ENCODE measurements at places on chromosomes 5 and 9. TPM values are rescaled to one million over a fixed set of nuclear protein-coding genes. Genes with fewer than 3 reads are reported as not detected.

- no peaks in the 10 kb centered on the region for H3K27me3 ChIP-seq
- H3K27ac ChIP-seq: no peak overlapping the region
- H3K36me3 ChIP-seq: no peaks in the 10 kb centered on the region
- H3K4me3 ChIP-seq: no peak overlapping the region
- no peaks in the 10 kb centered on the region for H3K4me1 ChIP-seq
Measured at GRCh38 chr9:20473515-20474013, 148.7 kb downstream of the MLLT3 start.

- H3K36me3 ChIP-seq: peaks cover 7% of the 10 kb centered on the region
- no peak overlapping the region for H3K4me3 ChIP-seq
- no peak for DNase-seq
- H3K4me1 ChIP-seq: peaks cover 19% of the 10 kb centered on the region
- no peaks in the 10 kb centered on the region for H3K27me3 ChIP-seq
- peak overlapping the region; percentile 13 for H3K27ac ChIP-seq
Measured at GRCh38 chr5:154830596-154830995, 19.8 kb downstream of the FAXDC2 start.

DNA sequence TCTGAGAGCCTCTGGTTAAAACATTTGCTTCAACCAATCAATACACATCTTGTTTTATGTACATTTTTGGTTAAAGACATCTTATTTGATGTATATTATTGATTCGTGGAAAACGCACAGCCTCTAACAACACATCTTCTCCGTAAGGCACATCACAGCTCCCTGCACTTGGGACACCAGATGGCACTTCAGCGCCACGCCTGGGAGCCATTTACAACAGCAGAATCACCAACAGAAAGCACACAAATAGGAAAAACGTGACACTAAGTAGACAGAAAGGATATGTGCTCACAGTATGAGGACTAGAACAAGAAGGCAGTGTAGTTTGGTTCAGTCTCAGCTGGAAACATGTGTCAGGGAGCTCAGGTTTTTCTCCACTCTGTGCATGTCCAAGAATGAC is 199.7 kb downstream of the ROR2 start:
- H3K36me3 ChIP-seq: no peaks in the 10 kb centered on the region
- no peak overlapping the region for H3K27ac ChIP-seq
- H3K4me3 ChIP-seq: no peak overlapping the region
- no peaks in the 10 kb centered on the region for H3K4me1 ChIP-seq
- H3K27me3 ChIP-seq: peaks cover 4% of the 10 kb centered on the region

HTR4 gene
- not detected for total RNA-seq

EQTN gene
- 0.37 TPM for total RNA-seq

ANP32B gene
- total RNA-seq: 84.9 TPM

- no peaks in the 10 kb centered on the region for H3K27me3 ChIP-seq
- no peaks in the 10 kb centered on the region for H3K36me3 ChIP-seq
- peak overlapping the region; percentile 2 for H3K27ac ChIP-seq
Measured at GRCh38 chr5:109455598-109456096, 45.9 kb upstream of the PJA2 start.

DNA sequence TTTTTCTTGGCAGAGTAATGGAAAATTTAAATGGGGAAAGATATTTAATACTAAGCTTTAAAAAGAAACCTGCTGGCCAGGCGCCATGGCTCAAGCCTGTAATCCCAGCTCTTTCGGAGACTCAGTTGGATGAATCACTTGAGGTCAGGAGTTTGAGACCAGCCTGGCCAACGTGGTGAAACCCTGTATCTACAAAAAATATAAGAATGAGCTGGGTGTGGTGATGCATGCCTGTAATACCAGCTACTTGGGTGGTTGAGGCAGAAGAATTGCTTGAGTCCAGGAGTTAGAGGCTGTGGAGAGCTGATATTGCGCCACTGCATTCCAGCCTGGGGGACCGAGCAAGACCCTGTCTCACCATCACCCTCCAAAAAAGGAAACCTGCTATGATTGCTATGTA is 32.8 kb downstream of the TUT7 start:
- H3K4me3 ChIP-seq: no peak overlapping the region
- H3K27ac ChIP-seq: no peak overlapping the region
- H3K27me3 ChIP-seq: no peaks in the 10 kb centered on the region
- H3K4me1 ChIP-seq: no peaks in the 10 kb centered on the region
- peaks cover 9% of the 10 kb centered on the region for H3K36me3 ChIP-seq

EGFLAM gene
- 0.82 TPM for total RNA-seq

DNA sequence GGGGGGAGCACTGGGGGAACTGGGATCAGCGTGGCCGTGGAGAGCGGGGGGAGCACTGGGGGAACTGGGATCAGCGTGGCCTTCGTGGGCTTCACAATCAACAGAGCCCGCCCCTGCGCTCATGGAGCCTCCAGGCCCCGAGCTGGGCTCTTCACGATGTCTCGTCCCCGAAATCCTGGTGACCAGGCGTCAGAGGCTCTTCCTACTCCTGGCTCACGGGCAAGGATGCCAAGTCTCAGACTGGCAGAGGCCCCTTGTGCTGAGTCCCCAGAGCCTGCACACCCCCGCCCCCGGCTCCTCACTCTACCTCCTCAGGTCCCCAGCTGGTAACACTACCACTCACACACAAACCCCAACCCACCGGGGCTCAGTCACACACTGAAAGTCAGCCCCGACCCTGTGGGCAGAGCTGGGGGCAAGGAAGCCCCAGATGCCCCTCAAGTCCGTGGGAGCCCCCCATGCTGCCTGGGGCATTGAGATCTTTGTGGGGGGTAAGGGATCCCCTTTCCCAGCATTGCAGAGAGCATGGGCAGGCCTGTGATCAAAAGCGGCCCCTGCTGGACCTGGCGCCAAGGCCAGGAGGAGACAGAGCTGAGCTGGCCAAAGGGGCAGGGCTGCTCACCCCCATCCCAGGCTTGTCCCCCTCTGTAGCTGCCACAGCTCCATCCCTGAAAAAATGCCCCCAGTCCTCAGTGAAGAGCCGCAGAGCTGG is 26.7 kb downstream of the LHX3 start:
- no peak overlapping the region for H3K27ac ChIP-seq
- no peak overlapping the region for H3K4me3 ChIP-seq
- H3K4me1 ChIP-seq: no peaks in the 10 kb centered on the region

GPRIN1 gene
- 2.6 TPM for total RNA-seq

DNA sequence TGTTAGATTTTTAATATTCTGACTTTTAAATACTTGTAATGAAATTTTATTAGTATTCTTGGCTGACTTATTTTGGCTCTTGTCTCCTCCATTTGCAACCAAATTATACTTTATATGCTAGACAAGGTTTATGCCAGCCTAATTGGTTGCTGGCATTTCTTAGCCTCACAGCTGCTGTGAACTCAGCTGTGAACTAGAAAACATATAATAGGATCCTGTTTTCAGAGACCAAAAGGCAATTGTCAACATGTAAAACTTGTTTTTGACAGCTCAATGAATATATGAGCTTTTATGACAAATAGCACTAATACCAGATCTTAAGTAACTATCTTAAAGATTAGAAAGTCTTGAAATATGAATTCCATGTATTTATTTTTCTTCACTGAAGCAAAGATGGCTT is 25.9 kb downstream of the KIF2A start:
- H3K4me3 ChIP-seq: no peak overlapping the region
- no peak overlapping the region for H3K27ac ChIP-seq
- no peaks in the 10 kb centered on the region for H3K36me3 ChIP-seq
- H3K4me1 ChIP-seq: no peaks in the 10 kb centered on the region

GRCh38 chr5:2523180-2523579 is 228.3 kb downstream of the IRX2 start:
- DNase-seq: no peak
- no peaks in the 10 kb centered on the region for H3K36me3 ChIP-seq
- H3K4me1 ChIP-seq: no peaks in the 10 kb centered on the region
- H3K4me3 ChIP-seq: no peak overlapping the region
- no peak overlapping the region for H3K27ac ChIP-seq
- no peaks in the 10 kb centered on the region for H3K27me3 ChIP-seq

DNA sequence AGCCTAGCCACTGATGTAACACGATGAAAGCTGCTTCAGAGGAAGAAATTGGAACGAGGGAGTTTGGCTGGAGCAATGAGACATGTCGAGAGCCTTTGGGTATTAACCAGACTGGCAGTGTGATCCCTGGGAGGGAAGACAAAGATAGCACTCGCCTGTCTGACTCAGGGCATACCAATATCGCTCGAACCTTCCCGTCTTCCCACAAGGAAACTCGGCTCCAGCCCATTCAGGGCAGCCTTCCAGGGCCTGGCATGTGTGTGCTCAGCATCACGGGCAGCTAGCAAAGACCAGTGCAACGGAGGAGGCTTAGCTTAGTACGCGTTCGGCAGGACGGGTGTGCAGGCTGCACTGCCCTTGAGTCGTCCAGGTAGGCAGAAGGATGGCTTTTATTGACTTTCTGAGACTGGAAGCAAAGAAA is 356.9 kb upstream of the WWC1 start:
- no peaks in the 10 kb centered on the region for H3K4me1 ChIP-seq
- no peaks in the 10 kb centered on the region for H3K27me3 ChIP-seq
- no peak for DNase-seq
- no peak overlapping the region for H3K4me3 ChIP-seq
- H3K36me3 ChIP-seq: no peaks in the 10 kb centered on the region

SURF1 gene
- 40.4 TPM for total RNA-seq

DNA sequence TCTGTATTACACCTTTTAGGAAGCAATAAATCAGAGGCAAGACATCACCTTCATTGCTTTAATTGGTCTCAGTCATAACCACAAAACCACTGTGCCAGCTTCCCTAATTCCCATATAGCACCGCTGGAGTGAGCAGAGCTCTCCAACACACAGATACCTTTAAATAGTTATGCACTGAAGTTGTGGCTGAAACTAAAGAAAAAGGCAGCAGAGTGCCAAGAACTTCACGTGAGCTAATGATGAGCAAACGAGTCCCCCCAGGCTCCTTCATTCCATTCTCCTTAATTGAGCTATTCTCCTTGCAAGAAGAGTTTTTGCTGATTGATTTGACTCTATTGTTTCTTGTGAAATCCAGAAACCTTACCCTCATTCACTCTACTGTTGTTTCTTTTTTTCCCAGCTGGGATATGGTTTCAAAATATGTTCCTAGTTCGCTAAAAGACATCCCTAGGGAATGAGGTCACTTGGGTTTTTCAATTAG is 501.5 kb downstream of the SPATA31D1 start:
- no peaks in the 10 kb centered on the region for H3K36me3 ChIP-seq
- no peaks in the 10 kb centered on the region for H3K27me3 ChIP-seq
- no peak for DNase-seq
- no peaks in the 10 kb centered on the region for H3K4me1 ChIP-seq
- no peak overlapping the region for H3K27ac ChIP-seq
- no peak overlapping the region for H3K4me3 ChIP-seq

MARCHF3 gene
- total RNA-seq: 8.7 TPM

DNA sequence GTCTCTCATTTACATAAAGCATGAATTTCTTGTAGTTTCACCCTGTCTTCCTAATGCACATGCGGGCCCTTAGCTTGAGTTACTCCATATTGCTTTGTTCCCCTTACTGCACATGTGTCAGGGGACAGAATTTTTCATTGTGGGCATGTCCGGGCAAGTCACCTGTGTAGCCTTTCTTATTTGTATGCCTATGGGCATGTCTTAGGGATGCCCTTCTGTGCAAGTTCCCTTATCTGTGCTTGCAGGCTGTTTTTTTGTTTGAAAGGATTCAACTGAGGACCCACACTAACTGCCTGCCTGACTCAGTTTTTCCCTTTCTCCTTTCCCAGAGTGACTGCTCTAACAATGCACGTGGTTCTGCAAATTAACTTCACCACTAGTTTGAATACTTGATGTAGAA is 161.7 kb downstream of the YTHDC2 start:
- H3K4me1 ChIP-seq: no peaks in the 10 kb centered on the region
- no peak overlapping the region for H3K4me3 ChIP-seq
- H3K27ac ChIP-seq: no peak overlapping the region
- no peaks in the 10 kb centered on the region for H3K27me3 ChIP-seq
- H3K36me3 ChIP-seq: no peaks in the 10 kb centered on the region
- no peak for DNase-seq

CDH6 gene
- total RNA-seq: 9.3 TPM

AGXT2 gene
- not detected for total RNA-seq

DNM1 gene
- 9.0 TPM for total RNA-seq

DNA sequence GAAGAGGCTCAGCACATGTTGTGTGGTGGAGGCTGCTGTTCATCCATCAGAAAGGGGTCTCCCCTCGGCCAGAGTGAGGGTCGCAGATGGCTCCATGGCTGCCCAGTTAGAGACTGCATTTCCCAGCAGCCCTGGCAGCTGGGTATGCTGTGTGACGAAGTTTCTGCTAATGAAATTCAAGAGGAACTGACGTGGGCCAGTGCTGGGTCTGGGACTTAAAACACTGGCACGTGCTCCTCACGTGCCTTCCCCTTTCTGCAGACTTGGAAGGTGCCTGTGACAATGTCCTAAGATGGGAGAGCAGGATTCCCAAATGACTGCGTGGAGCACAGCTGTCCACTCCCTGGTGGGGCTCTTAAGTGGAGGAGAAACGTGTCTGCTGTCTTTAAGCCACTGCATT is 114.5 kb upstream of the RAPGEF1 start:
- DNase-seq: no peak
- no peak overlapping the region for H3K27ac ChIP-seq
- no peaks in the 10 kb centered on the region for H3K36me3 ChIP-seq
- no peaks in the 10 kb centered on the region for H3K4me1 ChIP-seq
- H3K4me3 ChIP-seq: no peak overlapping the region
- H3K27me3 ChIP-seq: no peaks in the 10 kb centered on the region

DNA sequence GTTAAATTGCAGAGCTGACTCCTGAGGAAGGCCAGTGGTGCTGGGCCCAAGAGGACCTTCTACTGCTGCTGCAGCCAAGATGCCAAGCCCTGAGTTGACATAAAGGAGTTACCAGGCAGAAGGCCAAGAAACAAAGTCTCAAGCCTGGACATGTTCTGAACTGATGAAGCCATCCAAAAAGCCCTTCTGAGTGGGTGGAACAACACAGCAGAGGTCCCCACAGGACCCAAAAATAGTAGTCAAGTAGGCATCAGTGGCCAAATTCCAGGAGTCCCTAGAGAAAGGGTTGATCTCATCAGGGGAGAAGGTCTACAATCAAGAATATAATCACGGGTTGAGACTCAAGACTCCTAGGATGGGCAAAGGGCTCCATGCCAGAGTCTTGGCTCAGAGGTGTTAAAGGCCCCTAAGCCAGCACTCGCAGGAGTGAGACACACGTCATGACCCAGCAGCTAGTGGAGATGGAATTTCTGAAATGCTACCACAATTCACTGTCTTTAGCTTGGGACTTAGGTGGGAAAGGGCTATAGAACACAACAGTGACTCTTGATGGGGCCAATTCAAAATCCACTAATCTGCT is 119.7 kb downstream of the FANCC start:
- H3K4me3 ChIP-seq: no peak overlapping the region
- H3K4me1 ChIP-seq: no peaks in the 10 kb centered on the region
- H3K36me3 ChIP-seq: no peaks in the 10 kb centered on the region
- no peaks in the 10 kb centered on the region for H3K27me3 ChIP-seq

DNA sequence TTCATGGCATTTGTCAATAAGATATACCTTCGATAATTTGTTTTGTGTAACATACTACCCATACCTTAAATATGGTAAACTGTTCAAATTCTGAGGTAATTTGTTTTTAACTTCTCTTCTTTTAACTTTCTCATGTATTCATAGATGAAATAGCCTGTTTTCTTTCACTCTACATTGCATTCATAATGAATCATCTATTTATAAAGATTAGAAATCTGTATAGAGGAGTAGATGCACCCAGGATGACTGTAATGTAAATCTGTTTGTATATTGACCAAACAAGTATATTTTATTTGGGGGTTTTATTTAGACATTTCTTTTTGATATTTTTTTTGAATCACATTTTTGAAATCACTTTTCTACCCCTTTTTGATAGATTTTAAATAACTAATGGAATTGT is 144.6 kb downstream of the CD180 start:
- no peak overlapping the region for H3K27ac ChIP-seq
- no peaks in the 10 kb centered on the region for H3K4me1 ChIP-seq
- no peaks in the 10 kb centered on the region for H3K36me3 ChIP-seq

NXNL2 gene
- 0.29 TPM for total RNA-seq

GRCh38 chr9:14956208-14956607 is 46.0 kb upstream of the FREM1 start:
- no peaks in the 10 kb centered on the region for H3K36me3 ChIP-seq
- no peak overlapping the region for H3K27ac ChIP-seq
- H3K27me3 ChIP-seq: no peaks in the 10 kb centered on the region
- DNase-seq: no peak
- H3K4me3 ChIP-seq: no peak overlapping the region

All from left lung (tissue), 14 donors.